LNCaP clone FGC (cell line): ENCODE measurements at places on chromosomes 5 and 9.

- no peak for DNase-seq
Observed at GRCh38 chr5:86909418-86910295, 291.9 kb downstream of the COX7C start.

- DNase-seq: no peak
Observed at GRCh38 chr5:75546830-75547229, 35.1 kb downstream of the POLK start.

DNA sequence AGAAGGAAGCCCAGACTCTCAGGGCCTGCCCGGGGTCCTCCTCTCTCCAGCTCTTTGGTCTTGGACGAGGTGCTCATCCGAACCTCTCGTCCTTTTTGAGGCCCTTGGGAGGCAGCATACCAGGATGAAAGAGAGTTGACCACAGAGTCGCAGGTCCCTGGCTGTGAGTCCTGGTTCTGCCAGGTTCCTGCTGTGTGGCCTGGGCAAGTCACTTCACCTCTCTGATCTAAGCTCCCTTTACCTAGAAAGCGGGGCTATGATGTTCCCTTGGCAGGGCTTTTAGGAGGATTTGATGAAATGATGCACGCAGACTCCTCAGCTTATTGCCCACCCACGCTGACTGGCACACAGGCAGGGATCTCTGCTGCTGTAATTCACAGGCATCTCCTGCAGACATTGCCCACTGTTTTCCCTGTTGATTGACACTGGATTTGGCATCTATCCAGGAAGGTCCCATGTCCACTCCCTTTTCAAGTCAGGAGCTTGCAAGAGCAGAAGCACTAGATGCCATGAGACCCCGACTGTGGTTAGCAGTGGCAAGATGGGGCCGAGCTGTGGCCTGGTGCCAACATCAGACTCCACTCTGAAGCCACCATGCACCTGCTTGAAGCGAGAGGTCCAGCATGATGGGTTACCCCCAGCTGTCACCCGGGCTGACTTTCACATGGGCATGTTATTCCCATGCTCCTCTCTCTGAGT, 71.5 kb downstream of the MACROH2A1 start:
- no peak for DNase-seq

GRCh38 chr9:35774907-35775635, 16.3 kb upstream of the NPR2 start:
- no peak for DNase-seq

- no peak for DNase-seq
Observed at GRCh38 chr5:118068886-118069285, 919.5 kb downstream of the DTWD2 start.

- DNase-seq: no peak
Observed at GRCh38 chr5:117245130-117245529, 670.5 kb upstream of the SEMA6A start.

GRCh38 chr9:116671605-116672004, 15.5 kb upstream of the TRIM32 start:
- DNase-seq: no peak

GRCh38 chr9:83449166-83449565, 89.0 kb downstream of the FRMD3 start:
- no peak for DNase-seq

DNA sequence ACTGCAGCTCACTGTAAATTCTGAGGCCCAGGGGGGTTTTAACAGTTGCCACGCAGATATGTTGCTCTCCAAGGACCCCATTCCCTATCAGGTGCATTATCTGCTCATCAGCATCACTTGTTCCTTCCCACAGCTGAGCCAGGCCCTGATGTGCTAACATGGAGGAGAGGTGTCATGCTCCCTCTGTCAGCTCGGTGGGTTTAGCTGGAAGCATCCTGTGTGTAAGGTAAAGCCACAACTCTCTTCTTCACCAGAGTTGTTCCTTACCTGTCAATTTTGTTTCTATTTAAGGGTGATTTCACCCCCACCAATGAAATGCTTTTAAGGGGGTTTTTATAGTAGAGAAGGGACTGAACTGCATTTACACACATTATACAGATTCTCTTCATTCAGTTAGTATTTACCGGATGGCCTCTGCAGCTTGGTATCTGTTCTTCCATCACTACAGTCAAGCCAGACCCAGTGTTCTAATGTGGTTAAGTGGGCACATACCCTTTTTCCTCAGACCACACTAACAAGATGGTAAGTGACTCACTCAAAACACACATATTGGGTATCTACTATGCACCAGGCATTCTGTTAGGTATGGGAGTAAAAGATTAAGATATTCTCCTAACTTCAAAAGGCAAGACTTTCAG, 205.4 kb downstream of the DCP2 start:
- DNase-seq: no peak

GRCh38 chr9:33690143-33690933, 105.0 kb upstream of the PRSS3 start:
- DNase-seq: no peak

DNA sequence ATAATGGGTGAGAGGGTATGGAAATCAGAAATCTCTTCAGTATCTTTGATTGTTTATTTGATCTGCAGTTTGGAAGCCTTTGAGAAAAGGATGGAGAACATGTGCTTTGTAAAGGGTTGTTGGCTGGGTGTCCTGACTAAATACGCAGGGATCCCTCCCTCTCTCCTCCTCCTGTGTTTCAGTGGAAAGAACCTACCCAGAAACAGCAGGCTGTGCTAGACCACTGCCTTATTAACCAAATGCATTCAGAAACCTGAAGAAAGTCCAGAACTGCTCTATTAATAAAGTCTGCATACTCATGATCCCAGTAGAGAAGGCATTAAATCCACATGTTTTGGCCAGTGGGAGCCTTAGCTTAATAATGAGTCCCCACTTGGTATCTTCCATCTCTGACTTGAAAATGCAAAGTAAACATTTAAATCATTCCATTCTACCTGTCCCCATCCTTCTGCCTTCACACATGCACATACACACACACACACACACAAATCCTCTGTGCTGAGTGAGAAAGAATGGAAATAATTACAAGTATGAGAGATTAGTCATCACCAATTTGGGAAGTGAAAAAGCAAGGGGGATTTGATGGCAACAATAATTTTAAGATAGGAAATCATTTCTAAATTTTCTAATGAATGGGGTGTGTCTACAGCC, 10.0 kb upstream of the LECT2 start:
- no peak for DNase-seq
